ENCODE measurements at places on chromosomes 4 and X.

DNA sequence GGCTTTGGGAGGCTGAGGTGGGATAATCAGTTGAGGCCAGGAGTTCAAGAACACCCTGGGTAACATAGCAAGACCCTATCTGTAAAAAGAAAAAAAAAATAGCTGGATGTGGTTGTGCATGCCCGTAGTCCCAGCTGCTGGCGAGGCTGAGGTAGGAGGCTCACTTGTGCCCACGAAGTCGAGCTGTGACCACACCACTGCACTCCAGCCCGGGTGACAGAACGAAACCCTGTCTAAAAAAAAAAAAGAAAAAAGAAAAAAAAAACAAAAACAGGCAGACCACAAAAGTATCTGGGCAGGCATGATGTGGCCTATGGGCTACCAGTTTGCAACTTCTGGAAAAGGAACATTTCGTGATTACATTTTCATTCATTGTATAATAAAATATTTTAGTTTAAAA, 38.1 kb upstream of the RASGEF1B start:
- no peak for DNase-seq

- DNase-seq = no peak
These were observed 1.4 kb downstream of the ZFX start for GRCh38 chrX:24150898-24151297.

DNA sequence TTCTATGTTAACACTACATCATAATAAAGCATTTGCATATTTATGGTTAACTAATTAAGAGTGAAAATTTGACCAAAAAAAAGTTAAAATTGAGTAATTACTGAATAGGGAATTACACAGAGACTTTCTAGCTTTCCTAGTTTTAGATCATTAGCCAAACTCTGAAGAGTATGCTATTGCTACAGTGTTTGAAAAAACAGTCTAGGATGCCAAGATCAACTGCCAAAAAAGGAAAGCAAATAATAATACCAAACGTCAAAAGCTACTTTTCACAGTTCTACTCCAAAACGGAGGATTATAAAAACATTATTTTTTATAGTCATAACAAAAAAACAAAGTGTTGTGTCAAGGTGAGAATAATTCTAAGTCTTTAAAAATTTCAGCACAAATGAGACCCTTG, 359.8 kb upstream of the CTSO start:
- no peak for DNase-seq

DNA sequence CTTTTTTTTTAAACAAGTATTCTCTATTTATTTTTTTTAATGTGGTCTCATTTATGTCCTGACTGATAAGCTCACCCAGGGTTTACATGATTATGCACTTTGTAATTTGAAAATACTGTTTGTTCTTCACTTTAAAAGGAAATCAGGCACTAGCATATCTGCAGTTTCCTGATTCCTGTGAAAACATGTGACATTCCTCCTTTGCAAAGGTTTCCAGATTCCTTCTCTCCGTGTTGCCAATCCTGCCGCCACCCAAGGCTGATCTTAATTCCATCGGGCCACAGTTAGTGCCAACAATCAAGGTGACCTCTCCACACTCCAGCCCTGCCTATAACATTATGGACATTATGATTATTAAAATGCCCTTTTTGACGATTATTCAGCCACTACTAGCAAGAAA, 225.4 kb downstream of the PCDH7 start:
- no peak for DNase-seq

GRCh38 chr4:82255657-82256056, 118.1 kb downstream of the HNRNPD start:
- DNase-seq = no peak

DNA sequence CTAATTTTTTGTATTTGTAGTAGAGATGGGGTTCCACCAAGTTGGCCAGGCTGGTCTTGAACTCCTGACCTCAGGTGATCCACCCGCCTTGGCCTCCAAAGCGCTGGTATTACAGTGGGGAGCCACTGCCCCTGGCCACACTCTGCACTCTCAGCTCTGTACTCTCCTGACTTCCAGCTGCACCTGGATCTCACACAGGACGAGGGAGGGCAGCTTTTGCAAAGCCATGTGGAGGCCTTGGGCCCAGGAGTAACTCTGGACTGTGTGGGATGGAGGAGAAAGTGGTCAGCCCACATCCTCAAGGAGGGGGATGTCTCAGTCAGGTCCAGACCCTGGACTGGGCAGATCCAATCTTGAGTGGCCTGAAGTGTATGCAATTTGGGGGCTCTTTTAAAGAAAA, 23.0 kb downstream of the NAT8L start:
- no peak for DNase-seq

DNA sequence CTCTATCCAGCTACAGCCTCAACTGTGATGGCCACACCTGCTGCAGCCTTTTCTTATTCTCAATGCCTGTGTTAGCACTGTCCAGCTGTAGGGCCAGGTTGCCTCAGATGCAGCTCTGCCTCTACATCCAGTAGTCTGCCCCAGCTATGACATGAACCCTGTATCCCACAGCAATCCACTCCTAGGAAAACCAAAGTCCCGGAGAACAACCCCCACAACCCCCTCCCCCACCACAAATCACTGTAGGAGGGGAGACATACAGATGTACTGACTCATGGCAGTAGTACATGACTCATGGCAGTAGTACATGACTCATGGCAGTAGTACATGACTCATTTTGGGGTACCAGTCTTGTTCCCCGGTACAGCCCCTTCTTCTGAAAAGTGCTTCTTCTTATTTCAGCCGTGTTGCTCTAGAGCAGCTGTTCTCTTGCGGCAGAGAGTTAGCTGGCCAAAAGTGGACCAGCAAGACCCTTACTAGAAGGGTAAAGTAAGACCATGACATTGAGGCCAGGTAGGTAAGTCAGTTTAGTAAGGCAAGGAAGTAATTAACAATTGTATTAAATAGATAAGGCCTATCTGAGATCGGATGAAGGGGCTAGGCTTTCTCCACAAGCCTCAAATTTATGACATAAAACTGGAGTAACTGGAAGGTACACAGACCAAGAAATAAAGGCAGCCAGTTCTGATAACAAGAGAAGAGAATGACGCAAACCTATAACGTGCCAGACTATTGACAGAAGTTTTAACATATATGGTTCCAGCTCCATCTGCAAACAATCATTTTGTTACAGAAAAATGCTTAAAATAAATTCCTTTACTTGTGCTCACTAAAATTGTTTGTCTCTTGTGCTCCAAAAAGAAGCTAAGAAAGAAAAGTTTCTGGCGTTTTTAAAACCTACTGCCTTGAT, 221.4 kb downstream of the TACR3 start:
- DNase-seq = no peak

DNA sequence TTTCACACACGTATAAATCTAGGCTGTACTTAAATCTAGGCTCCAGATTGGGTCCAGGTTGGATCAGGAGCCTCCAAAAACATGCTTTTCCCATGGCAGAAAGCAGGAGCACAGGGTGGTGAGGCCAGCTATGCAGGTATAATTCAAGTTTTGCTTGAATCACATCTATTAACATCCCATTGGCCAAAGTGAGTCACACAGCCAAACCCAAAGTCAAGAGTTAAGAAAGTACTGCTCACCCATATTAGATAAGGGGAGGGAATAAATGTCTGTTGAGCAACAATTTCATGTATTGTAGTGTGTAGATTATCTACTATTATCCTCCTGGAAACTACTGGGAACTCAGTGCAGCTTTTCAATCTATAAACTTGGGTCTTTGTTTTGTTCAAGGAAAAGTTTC, 12.8 kb downstream of the SUPT20HL2 start:
- DNase-seq = no peak

- no peak for DNase-seq
These were observed 4.9 kb downstream of the ENPEP start for GRCh38 chr4:110480746-110481271.

DNA sequence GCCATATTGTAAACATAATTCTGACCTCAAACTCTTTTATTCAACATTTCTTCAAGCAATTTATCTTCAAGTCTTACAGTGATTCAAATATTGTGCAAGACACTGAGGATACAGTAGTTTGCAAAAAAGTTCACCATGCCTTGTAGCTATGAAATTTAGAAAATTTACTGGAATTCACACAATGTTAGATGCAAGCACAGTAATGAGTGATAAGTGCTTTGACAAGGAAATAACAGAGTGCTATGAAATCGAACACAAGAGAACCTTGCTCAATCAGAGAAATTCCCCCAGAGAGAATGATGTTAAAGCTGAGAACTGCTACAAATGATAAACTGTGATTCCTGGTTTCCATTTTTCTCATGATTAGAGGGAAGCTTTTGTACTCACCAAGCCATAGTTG, 952.9 kb downstream of the FAT4 start:
- no peak for DNase-seq

DNA sequence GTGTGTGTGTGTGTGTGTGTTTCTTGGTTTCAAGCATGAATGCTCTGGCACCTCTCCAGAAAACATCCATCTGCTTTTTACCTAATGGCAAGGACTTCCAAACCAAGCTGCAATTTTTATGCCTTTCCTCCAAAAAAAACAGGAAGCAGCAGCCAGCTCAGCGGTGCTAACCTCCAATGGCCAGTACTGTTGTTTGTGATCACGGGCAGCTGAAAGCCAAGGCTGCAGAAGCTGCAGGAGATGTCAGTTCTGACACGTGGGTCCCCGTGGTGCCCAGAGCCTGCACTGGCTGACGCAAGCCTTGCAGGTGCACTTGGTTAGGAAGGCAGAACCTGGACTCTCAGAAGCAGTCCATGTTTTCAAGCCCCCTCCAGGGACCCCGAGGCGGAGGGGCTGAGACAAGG, 313.6 kb upstream of the DDX53 start:
- DNase-seq = no peak

GRCh38 chr4:115780835-115781234, 667.4 kb upstream of the NDST4 start:
- DNase-seq = no peak

DNA sequence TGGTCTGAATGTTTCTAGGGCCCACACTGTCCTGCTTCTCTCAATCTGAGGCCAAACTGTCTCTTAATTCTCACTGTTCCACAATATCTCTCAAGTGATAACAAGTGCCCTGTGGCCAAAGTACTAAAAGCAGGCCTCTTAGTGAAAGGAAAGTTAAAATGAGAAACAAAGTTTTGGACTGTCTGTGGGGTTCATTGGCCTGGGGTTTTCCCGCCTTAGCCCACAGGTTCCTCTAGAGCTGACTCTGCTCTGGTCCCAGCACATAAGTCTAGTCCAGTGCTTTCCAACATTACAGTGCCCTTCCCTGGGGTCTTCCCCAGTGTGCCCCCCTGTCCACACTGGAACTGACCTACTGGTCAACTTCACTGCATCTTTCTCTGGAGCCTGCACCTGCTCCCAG, 6.3 kb downstream of the MAGEB1 start:
- no peak for DNase-seq

DNA sequence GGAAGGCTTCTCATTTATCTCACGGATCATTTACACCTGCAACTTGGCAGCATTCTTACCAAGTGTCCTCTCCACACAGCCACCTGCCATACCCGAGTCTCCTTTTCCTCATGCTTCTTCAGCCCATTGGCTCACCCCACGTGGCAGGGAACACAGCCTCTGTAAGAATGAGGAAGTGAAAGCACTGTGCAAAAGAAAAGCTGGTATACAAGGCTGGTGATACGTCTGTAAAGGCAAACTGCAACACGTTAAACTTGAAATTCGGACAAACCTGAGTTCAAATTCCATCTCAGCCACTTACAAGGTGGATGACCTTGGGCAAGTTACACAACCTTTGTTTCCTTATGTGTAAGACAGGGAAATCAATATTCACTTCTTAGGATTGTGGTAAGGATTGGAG, 164.0 kb upstream of the RASGEF1B start:
- no peak for DNase-seq

DNA sequence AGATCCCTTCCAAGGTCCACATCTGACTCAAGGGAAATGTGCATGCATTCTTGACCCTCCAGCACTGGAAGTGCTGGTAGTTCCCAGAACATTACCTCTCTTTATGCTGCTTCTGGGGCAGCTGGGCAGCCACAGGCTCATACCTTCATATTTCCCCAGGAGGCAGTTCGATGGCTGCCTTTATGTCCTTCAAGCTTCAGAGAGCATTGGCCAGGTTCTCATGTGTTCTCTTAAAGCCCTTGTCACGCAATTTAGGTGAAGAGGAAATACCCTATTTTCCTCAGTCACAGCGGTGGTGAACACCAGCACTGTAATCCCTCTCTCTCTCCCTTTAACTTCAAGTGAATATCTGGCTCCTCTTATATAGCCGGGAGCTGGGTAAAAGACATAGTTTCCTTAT, 134.3 kb downstream of the MID1IP1 start:
- DNase-seq = no peak

GRCh38 chr4:8745005-8745790, 126.4 kb downstream of the HMX1 start:
- DNase-seq = no peak

DNA sequence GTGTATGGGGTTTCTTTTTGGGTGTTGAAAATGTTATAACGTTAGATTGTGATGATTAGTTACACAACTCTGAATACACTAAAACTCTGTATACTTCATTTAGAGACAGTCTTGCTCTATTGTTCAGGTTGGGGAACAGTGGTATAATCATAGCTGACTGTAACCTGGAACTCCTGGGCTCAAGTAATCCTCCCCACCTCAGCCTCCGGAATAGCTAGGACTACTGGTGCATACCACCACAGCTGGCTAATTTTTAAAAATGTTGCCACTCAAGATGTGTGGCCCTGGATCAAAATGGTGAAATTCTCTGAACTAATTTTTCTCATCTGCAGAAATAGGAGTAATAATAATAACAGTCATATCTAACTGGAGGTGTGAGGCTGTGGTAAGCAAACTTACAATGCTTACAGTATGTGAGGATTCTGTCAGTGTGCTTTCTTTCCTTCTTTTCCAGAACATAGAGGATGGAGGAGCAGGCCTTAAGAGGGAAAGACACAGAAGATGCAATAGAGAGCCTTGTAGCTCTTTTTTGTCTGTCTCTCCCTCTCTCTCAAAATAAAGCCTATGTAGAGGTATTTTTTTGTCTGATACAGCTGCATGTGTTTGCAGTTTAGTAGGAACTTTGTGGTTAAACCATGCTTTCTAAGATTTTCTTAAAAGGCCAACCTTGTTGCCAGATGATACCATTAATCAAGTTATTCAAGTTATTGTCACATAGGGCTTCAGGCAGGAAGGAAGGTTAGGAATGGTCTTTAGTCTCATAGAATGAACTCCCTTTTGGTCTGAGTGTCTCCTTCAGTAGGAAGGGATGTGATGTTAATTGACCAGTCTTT, 7.5 kb downstream of the ADD1 start:
- DNase-seq = no peak

- no peak for DNase-seq
These were observed 41.2 kb upstream of the RASGEF1B start for GRCh38 chr4:81512757-81513501.

DNA sequence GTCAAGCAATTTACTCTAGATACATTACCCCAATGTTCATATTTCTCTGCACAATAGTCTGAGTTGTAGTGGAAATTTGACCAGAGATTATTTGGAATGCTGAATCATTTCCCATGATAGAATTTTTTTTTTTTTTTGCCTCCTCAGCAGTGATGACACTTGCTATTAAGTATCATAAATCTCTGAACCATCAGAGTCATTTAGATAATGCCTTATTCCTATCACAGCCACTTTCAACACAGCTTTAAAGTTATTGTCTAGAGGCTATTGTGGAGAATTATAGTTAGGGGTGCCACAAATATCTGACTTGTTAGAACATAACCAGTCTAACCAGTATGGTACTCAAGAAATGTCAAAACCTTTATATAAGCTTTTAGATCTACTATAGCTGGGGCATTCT, 79.8 kb downstream of the LCORL start:
- no peak for DNase-seq

Data from D721Med (cell line).